HFF-Myc (cell line): ENCODE measurements at places on chromosomes 3 and 15.
A peak's percentile ranks its signal among the peaks of the same experiment; 100 is the strongest.

DNA sequence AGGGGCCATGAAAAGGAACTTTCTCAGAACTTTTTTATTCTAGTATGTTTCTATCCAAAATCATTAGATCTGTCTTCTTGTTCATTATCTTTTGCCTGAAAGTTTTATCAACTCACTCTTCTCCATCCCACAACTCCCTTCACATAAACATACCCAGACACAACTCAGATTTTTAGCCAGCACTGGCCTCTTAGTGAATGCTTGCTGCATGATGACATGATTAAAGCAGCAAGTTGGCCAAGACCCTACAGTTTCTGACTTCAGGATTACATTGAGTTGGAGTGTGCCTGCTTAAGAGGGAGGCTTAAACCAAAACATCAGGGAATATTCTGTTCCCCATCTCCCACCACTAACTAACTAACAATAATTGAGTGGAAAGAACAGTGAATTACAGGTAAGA lies 38.1 kb downstream of the PLSCR2 start:
- no peak for DNase-seq

- no peak for DNase-seq
Measured at GRCh38 chr3:28077572-28077971, 163.8 kb upstream of the CMC1 start.

GRCh38 chr3:129277829-129278271 lies 820 bp upstream of the HMCES start:
- DNase-seq: no peak

- peak; percentile 22 for DNase-seq
Measured at GRCh38 chr15:93030430-93031102, 58.4 kb downstream of the RGMA start.

- DNase-seq: no peak
Measured at GRCh38 chr3:78845605-78846004, 922.2 kb downstream of the ROBO1 start.

DNA sequence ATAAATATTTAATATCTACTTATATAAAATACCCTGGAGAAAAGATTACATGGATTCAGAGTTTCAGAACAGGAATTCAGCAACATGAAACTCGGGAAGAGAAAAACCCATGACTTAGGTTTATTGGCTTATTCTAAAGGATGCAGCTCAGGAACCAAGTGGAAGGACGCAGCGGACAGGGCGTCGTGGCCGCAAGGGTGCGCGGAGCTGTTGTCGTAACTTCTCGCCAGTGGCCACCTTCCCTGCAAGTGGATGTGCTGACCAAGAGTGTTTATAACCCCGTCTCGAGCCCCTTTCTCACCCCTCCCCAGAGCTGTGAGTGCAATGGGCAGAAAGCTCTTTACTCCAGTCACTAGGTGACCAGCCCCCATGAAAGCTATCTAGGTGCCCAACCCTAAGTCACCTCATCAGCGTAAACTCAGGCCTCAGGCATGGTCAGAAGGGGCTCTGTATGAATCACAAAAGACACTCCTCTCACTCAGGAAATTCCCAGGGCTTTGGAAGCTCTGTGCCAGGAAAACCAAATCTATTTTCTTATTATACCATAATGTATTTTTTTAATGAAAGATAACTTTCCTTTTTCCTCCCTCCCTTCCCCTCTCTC lies 77.3 kb downstream of the CHRNA7 start:
- no peak for DNase-seq

- no peak for DNase-seq
Measured at GRCh38 chr3:150253622-150254021, 154.5 kb upstream of the TSC22D2 start.

DNA sequence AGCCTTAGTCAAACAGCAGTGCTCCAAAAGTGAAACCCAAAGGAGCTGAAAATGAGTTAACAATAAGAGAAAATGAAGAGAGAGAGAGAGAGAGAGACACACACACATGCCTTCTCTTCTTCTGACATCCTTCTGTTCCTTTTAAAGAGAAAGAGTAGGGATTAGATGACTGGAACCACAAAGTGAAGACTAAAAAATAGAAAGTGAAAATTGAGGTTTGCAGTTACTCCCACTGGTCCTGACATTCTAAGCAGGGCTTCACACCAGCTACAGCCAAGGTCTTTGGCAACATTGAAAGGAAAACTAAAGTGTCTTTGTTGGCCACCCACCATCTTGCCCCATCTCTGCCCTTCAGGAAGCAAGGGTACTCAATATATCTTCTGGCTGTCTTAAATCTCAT lies 59.2 kb downstream of the USP50 start:
- DNase-seq: no peak

DNA sequence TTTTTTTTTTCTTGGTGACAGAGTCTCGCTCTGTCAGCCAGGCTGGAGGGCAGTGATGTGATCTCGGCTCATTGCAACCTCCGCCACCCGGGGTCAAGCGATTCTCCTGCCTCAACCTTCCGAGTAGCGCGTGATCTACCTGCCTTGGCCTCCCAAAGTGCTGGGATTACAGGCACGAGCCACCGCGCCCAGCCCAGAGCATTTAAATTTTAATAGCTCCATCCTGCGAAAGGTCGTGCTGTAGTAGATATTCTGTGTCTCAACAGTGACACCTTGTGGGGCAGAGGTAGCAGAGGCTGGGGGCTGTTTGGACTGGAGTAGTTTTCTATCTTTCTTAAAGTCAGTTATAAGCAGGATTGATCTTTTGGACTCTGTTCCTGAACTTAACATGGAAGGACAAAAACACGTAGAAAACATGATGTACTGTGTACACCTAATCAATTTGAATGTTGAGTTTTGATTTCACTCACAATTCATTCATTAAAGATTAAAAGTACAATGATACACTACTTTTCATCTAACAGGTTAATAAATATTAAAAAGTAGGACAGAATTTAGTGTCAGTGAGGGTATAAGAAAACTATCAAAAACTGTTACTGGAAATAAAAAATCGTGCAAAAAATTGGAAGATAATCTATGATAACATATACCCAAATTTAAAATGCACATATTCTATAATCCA lies 11.0 kb upstream of the PDCD6IP start:
- DNase-seq: no peak

- DNase-seq: no peak
Measured at GRCh38 chr15:50778086-50778485, 12.6 kb upstream of the SPPL2A start.

- DNase-seq: no peak
Measured at GRCh38 chr3:129442947-129443346, 2.9 kb downstream of the IFT122 start.

- no peak for DNase-seq
Measured at GRCh38 chr3:25540273-25540672, 112.2 kb downstream of the RARB start.

- no peak for DNase-seq
Measured at GRCh38 chr3:88983458-88983857, 124.0 kb upstream of the EPHA3 start.

DNA sequence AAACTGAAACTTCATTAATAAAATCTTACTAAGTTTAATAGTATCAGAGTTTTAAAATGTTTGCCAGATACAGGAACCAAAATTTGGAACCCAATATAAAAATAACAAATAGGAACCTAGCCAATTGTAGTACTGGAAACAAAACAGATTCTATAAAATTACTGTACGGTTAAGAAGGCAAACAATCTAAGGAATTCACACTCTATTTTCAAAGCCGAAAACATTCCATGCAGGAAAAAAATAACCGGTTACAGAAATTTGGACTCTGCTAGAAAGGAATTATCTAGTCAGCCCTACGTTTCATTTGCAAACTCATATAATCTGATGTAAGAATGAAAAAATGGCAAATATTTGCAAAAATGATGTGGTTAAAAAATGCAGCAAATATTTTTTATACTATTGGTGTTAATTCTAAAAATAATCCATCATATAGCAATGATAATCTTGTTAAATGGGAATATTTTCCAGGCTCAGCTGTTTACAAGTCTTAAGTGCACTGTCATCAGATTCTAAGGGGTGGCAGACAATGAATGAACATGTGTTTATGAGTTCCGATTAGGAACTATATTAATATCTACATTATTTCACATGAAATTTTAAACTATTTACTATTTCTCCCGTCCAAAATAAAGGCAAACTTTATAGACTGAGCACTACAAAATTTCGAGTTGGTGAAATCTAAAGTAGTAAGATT lies 58.1 kb downstream of the DCBLD2 start:
- no peak for DNase-seq
